ENCODE measurements at places on chromosomes 7 and 10. TPM values are rescaled to one million over a fixed set of nuclear protein-coding genes. Genes with fewer than 3 reads are reported as not detected.

- DNase-seq = peak; percentile 71
Observed at GRCh38 chr7:2640482-2640830, 8.7 kb downstream of the TTYH3 start.

DNA sequence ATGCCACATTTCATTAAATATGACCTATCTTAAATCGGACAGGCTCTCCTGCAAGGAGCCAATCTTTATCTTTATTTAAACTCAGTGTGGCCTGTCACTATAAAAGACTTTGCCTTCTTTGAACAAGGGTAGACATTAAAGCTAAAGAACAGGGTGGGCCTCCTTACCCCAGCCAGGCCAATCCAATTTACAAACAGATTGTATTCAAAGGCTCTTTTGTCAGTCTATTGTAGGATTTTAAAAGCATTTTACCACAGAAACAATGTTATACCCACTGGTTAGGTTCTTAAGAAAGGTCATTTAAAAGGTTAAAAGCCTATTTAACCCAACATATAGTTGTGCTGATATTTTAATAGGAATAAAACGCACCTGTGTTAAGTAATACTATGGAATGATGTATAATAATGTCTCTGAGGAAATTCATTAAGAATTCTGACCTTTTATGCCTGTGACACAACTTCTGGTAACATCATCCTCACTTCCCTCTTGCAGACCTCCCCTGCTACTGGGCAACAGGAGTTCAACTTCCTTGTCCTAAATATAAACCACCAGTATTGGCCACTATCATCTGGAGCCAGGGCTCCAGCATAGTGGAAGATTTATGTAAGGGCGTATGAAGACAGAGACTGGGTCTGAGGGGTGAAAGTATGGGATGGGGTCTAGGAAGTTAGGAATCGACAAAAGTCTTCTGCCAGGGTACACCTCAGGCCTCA, 32.5 kb downstream of the MTERF1 start:
- DNase-seq = no peak

GRCh38 chr7:156218544-156219306, 406.5 kb upstream of the SHH start:
- no peak for DNase-seq

DNA sequence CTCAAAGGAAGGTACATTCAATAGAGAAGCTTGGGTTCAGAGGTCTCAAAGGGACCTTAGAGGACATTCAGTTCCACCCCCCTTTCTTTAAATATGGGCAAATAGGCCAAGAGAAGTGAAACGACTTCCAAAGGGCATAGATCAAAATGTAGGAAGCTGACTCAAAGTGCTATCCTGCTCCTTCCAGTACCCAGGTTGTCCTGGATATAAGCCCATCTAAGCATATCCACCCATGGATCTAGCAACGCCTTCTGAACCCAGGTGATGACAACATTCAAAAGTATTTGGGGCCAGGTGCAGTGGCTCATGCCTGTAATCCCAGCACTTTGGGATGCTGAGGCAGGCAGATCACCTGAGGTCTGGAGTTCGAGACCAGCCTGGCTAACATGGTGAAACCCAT, 5.3 kb downstream of the ATXN7L1 start:
- no peak for DNase-seq

- no peak for DNase-seq
Observed at GRCh38 chr10:7354330-7355047, 56.3 kb downstream of the SFMBT2 start.

- no peak for DNase-seq
Observed at GRCh38 chr10:64023926-64024470, 502.8 kb downstream of the REEP3 start.

DNA sequence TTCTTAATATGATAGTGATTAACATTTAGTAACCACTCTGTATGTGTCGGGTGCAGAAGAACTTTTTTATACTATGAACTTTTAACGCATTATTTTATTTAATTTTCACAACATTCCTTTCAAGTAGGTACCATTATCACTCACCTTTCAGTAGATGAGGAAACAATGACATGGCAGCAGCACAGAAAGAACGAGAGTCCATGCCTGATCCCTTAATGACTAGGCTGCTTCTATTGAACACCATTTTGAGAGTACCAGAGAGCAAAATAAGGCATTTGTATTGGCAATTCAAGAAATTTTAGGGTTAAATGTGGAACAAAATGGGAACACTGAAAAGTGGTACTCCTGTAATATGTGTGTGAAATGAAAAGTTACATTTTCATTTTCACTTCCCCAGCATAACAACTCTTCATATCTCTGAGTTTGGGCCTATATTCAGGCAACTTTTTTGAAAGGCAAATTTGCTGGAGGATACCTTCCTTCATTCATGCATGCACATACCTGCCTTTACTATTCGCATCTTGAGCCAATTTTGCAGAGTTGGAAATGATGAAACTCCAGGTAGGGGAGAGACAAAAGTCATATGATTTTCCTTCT, 12.8 kb downstream of the LRRN3 start:
- no peak for DNase-seq

EPO gene
- total RNA-seq = not detected

SCART1 gene
- 5.5 TPM for total RNA-seq

STEAP2 gene
- 4.3 TPM for total RNA-seq

GPR15LG gene
- total RNA-seq = 0.25 TPM

CXCL12 gene
- total RNA-seq = 193 TPM

PON1 gene
- not detected for total RNA-seq
